Activated naive CD4-positive, alpha-beta T cell treated with anti-CD3 and anti-CD28 coated beads, Interleukin-2, amount 50 U/mL, for 16 hours (primary cell): ENCODE measurements at places on chromosomes 2 and 18.

GRCh38 chr2:147845411-147845971 lies 662 bp downstream of the ACVR2A start:
- DNase-seq = peak; percentile 36

GRCh38 chr18:54415086-54415485 lies 57.4 kb downstream of the C18orf54 start:
- no peak for DNase-seq

DNA sequence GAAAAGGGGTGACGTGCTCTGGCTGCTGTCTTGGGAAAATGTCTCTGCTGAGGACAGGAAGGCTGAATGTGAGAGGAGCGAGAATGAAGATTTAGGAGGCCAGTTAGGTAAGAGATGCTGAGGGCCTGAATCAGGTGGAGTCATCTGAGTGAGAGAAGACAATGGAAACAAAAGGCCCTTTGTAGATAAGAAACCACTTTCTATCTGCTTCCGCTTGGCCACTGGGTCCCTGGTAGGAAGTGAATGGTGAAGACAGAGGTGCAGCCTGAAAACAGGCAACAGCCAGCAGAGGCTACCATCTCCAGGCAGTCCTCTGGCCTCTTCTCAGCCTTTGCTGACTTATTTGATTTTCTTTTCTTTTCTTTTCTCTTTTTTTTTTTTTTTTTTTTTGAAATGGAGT lies 374.0 kb upstream of the SLC14A2 start:
- DNase-seq = no peak

DNA sequence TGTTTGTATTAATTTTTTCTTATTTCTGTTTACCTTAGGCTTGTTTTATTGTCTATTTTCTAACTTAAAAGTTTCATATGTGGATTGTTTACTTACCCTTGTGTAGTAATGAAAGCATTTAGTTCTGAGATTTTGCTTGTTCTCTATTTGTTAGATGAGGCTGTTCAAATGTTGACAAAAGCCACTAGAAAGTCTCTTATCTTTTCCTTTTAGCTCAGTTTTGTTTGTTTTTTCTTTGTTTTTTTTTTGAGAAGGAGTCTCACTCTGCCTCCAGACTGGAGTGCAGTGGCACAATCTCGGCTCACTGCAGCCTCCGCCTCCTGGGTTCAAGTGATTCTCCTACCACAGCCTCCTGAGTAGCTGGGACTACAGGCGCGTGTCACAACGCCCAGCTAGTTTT lies 30.9 kb downstream of the USP14 start:
- DNase-seq = no peak

- DNase-seq = no peak
Observed at GRCh38 chr2:42957109-42957860, 164.9 kb upstream of the HAAO start.

DNA sequence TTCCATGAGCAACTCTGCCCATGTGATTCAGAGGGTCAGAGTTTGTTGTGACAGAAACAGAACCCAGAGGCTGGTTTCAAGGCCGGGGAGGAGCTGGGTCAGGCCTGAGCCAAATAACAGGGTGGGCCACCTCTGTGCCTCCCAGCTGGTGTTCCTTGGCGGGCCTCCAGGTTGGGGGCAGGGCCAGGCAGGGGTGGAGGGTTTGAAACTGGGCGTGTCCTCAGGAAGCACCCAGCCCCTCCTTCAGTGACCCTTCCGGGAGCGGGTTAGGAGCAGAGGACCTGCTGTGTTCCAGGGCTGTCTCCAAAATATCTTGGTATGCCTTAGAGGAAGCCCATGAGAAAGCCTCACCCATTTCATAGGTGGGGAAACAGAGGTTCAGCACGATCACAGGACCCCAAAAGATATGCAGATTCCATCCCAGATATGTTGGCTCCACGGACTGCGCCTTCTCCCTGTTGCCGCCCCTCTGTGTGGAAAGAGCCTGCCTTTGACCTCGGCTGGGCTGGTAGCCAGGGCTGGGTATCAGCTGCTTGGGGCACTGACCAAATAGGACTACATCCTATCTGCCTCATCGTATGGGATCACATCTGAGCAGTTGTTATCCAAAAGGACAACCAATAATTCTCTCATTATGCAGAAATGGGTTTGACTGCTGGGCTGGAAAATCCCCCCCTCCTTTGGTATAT lies 74.8 kb upstream of the GLI2 start:
- no peak for DNase-seq

- no peak for DNase-seq
Observed at GRCh38 chr2:60280238-60280637, 273.2 kb downstream of the BCL11A start.

DNA sequence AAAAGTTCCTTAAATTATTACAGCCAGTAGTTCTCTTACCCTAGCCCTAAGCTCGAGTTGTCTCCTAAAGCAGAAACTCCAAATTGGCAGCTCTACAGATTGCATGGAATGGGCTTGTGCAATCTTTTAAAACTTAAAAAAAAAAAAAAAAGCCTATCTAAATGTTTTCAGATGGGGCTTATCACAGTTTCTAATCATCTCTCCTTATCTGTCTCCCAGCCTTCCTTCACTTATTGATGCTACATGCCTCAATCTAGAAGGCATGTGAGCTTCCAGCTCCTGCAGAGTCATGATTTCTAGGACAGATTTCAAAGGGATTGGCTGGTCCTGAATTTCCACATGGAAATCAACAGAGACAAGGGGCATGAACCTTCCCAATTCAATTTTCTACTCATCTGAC lies 33.1 kb upstream of the PELI1 start:
- DNase-seq = no peak

DNA sequence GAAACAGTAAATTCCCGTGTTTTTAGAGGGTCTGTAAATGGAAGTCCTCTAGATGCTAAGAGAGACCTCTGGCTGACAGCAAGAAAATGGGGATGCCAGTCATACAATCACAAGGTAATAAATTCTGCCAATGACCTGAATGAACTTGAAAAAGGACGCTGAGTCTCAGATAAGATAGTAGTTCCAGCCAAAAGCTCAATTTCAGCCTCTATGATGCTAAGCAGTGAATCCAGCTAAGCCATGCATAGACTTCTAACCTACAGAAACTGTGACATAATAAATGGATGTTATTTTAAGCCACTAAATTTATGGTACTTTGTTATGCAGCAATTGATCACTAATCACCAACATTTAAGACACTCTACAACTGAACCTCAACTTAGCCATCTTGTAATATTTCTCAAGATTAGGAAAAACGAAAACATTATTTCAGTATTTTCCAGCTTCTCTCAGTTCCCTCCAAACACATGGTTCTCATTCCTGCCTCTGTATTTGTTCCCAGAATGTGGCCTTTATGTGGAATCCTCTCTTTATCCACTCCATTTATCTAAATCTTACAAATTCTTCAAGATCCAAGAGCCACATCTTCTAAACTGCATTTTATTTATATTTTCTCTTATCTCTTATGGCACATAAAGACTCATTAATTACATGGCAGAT lies 331.1 kb downstream of the GULP1 start:
- DNase-seq = no peak

DNA sequence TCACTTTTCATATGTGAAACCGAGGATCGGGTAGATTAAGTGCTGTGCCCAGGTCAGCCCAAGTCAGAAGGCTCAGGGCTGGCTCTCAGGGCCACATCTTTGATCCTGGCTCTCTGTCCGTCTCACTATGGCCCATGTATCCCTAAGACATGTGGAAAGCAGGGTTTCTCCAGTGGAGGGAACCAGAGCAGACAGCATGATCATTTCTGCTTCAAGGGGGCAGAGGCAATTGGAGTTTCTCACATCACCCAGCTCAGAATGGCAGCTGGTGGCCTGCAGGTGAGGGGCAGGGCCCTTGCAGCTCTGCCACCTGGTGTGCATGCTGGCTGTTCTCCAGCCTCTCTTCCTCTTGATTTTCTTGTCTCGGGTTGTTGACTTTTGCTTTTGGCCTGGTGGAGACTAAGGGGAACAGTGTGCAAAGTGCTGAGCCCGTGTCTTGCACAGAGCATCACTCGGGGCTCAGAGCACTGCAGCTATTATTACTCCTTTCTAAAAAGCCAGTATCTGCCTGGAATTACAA lies 27.0 kb downstream of the LDLRAD4 start:
- no peak for DNase-seq

DNA sequence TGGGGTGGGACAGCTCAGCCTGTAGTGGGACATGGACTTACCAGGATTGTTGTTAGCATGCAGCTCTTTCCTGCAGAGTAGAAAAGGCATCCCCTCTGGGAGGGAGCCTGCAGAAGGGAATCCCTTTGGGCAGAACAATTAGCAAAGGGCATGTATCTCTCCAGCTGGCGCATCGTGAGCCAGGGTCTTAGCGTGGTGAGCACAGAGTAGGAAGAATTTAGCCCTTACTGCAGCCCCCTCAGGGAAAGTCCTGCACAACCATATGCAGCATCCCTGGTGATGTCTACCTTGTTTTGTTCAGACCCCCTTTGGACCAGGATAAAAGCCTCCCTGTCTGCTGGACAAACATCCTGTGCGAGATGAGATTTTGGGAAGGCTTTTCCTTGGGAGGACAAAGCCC lies 292.1 kb downstream of the SLC4A3 start:
- no peak for DNase-seq

DNA sequence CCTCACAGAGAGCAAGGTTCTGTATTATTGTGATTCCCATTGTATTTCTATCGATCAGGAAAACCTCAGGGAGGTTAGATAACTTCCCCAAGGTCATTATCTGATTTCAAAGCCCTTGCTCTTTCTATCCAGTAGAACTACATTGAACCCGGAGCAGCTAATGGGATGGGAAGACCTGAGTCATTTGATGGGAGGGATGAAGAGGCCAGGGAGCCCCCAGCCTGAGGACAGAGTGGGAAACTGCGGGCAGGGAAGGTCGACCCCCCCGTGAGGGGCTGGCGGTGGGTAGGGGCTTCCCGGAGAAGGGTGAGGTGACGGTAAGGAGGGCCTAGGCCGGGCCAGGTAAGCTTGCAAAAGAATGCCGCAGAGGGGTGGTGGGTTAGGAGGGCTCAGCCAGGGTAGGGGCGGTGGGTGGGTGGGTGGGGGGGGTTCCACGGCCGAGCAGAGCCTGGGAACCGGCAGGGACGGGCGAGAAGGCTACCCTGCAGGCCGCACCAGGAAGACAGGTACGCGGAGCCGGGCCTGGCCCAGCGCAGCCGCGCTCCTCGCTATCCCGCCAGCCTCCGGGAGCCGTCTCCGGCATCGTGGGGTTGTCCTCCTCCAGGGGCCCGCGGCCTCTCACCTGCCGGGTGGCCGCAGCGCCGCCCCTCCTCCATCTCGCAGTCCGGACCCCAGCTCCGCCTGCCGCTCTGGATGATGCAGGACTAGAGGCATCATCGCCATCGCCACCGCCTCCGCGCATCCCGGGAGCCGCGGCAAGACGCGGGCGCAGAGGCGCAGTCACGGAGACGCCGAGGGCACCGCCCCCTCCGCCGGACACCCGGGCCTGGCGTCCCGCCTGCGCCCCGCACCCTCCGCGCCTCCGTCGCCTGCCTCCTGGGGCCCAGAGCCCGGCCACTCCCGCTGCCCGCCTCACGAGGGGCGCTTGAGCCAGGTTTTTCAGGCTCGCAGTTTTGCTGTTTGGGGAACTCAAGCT lies at the start of gene GPR75:
Gene GPR75 (minus strand): TSS at position 762 of the 976 bp plus-strand sequence. CDS start 5,211 bp downstream, outside the sequence.
- no peak for DNase-seq
